ENCODE measurements at places on chromosomes 3 and 15.

DNA sequence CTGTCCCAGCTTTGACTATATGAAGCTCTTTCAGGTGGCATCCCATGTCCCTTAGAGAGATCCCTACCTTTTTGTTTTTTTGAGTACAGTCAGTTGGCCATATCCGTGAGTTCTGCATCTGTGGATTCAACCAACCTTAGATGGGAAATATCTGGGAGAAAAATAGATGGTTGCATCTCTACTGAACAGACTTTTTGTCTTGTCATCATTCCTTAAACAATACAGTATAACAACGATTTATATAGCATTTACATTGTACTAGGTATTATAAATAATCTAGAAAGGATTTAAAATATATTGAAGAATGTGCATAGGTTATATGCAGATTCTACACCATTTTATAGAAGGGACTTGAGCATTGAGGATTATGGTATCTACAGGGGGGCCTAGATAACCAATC is 65.1 kb downstream of the APBA2 start:
- DNase-seq = no peak

DNA sequence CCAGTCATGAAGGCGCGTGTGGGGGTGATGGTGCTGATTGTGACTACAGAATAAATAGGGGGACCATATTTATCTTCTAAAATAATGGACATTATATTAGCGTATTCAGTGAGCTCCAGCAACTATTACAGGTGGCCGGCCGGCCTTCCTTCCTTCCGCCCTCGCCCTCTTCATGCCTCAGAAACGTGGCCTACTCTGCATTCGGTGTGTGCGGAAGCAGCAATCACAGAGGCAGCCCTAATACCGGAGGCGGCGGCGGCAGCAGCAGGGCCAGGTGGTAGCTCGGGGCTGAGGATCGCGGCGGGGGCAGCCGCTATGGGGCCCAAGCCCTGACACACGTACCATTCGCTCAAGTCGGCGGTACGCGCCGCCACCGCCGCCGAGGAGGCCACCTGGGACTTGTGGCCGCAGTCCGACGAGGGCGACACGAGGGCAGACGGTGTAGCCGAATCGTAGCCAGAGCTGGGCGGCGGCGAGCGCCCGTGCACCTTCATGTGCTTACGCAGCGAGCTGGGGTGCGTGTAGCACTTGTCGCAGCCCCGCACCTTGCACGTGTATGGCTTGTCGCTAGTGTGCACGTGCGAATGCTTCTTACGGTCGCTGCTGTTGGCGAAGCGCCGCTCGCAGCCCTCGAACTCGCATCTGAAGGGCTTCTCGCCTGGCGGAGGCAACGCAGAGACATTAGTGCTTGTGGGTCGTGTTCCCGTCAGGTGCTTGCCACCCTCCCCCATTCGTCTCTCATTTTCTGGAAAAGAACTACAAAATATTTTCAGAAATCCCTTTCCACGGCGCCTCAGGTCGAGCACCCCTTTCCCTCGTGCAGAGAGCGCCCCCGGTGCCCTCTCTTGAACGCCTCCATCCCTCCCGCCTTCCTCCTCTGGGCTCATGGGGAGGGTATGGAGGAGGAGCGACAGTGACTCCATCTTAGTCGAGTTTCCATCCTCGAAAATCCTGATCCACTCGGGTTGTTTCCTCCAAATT is 15.5 kb downstream of the ZIC4 start:
- no peak for DNase-seq

- peak; percentile 3 for DNase-seq
Observed at GRCh38 chr15:95085056-95085455, 853.7 kb downstream of the MCTP2 start.

DNA sequence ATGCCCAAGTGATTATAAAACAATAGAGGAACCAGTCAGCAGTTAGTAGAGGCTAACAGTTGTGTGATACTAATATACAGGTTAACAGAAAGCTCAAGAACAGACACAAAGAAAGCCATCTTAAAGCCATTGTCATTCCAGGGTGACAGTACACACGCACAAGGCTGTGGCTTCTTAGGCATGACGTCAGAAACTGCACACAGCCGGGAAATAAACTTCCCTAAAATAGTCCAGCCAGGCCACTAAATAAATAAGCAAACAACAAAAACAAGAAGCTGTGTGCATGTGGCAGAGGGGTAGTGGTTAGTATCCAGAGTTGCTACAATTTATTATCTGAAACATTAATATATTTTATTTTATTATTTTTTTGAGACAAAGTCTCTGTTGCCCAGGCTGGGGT is 49.8 kb downstream of the PPCDC start:
- no peak for DNase-seq
